ENCODE measurements at places on chromosomes 3 and 15. TPM values are rescaled to one million over a fixed set of nuclear protein-coding genes. Genes with fewer than 3 reads are reported as not detected.

GATA2 gene
- 0.23 TPM for total RNA-seq

VWA5B2 gene
- not detected for total RNA-seq

TMC3 gene
- total RNA-seq, result not detected

TGM5 gene
- 0.28 TPM for total RNA-seq

CCR4 gene
- total RNA-seq, result 117 TPM

SAMD7 gene
- total RNA-seq, result not detected

All from activated CD4-positive, alpha-beta memory T cell treated with anti-CD3 and anti-CD28 coated beads, Interleukin-2, amount 10 ng/mL, durations not matched to agents 7 days and 5 days (primary cell).